ENCODE measurements at places on chromosomes 7 and 10.

GRCh38 chr10:82464191-82464818, 589.3 kb downstream of the NRG3 start:
- no peaks in the 10 kb centered on the region for H3K36me3 ChIP-seq
- H3K4me1 ChIP-seq: no peaks in the 10 kb centered on the region
- no peak overlapping the region for H3K27ac ChIP-seq
- H3K4me3 ChIP-seq: no peak overlapping the region
- H3K27me3 ChIP-seq: no peaks in the 10 kb centered on the region
- DNase-seq: no peak

- no peaks in the 10 kb centered on the region for H3K36me3 ChIP-seq
- DNase-seq: no peak
Observed at GRCh38 chr10:47332371-47332770, 10.1 kb downstream of the GDF2 start.

GRCh38 chr10:1273372-1274105, 217.4 kb downstream of the WDR37 start:
- H3K36me3 ChIP-seq: no peaks in the 10 kb centered on the region
- DNase-seq: no peak
- no peak overlapping the region for H3K4me3 ChIP-seq
- no peak overlapping the region for H3K27ac ChIP-seq
- no peaks in the 10 kb centered on the region for H3K4me1 ChIP-seq

DNA sequence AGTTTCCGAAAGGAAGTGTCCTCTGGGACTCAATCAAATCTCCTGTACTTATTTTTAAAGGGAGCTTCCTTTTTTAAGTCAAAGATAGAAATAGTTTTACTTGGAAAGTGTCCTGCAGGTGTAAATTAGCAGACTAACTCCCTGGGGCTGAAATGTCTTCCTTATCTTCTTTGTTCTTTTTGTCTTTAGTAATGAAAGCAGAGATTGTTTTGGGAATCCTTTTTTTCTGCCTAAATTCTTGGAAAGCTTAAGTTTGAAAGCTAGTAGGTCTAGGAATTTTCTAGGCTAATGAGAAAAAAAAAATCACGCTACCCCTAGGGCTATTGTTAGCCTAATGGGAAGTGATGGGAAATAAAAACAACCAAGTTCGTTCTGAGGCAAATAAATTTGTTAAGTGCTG, 139.1 kb upstream of the CSTF2T start:
- H3K27me3 ChIP-seq: no peaks in the 10 kb centered on the region
- no peaks in the 10 kb centered on the region for H3K4me1 ChIP-seq
- H3K36me3 ChIP-seq: no peaks in the 10 kb centered on the region
- H3K4me3 ChIP-seq: no peak overlapping the region

DNA sequence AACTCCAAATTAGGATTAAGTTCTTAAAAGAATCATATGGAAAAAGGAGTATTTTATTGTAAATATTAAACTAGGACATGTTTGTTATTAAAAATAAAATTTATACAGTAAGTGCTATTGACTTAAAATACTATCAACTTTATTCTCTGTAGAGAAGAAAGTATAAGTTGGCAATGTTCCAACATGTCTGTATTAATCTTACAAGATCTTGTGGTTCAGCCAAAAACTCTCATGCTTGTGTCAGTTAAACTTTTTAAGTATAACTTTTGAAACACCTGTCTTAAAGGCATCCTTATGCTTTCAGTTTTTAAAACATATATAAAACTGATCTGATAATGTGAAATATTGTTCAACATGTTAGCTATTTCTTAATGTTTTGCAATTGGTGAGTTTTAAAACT, 160.7 kb downstream of the ZEB1 start:
- H3K27me3 ChIP-seq: no peaks in the 10 kb centered on the region
- H3K4me1 ChIP-seq: no peaks in the 10 kb centered on the region
- no peak overlapping the region for H3K27ac ChIP-seq
- no peak overlapping the region for H3K4me3 ChIP-seq
- H3K36me3 ChIP-seq: no peaks in the 10 kb centered on the region

DNA sequence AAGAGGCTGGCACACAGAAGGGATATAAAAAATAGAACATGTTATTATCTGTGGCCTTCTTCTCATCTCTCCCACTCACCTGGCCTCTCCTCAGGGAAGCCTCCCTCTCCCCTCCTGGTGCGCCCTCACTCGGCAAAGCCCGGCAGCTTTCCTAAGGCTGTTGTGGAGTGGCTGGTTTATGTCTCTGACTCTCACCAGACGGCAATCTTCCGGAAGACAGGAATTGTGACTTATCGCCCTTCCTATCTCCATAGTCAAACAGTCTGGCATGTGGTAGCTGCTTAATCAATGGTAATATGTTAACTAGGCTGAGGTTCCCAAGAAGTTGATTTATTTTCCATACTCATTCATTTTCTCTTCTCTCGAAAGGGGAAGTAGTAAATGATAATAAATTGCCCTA, 78.7 kb downstream of the ATXN7L1 start:
- H3K27me3 ChIP-seq: no peaks in the 10 kb centered on the region
- H3K4me3 ChIP-seq: no peak overlapping the region
- no peak for DNase-seq
- H3K36me3 ChIP-seq: no peaks in the 10 kb centered on the region

DNA sequence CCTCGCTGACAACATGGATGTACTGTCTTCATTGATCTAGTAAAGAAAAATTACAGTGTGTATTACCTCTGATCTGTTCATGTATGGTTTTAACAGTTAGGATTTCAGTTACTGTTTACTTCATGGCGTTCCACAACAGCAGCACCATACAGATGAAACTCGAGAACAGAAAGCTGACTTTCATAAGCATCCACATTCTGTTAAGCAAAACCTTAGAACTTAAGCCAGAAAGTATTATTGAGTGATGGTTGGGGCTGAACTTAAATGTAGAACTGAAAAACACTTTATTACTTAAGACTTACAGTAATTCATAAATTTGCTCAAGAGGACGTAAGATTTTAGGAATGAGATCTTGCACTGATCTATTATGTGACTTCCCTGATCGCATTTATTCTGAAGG, 3.7 kb downstream of the MRPL32 start:
- H3K4me3 ChIP-seq: no peak overlapping the region
- H3K27ac ChIP-seq: no peak overlapping the region
- H3K27me3 ChIP-seq: no peaks in the 10 kb centered on the region
- no peaks in the 10 kb centered on the region for H3K36me3 ChIP-seq
- DNase-seq: no peak

GRCh38 chr7:132113536-132114371, 462.5 kb downstream of the PLXNA4 start:
- H3K36me3 ChIP-seq: no peaks in the 10 kb centered on the region
- no peak overlapping the region for H3K27ac ChIP-seq
- no peak overlapping the region for H3K4me3 ChIP-seq
- no peaks in the 10 kb centered on the region for H3K4me1 ChIP-seq
- DNase-seq: no peak

GRCh38 chr7:92785923-92786322, 50.5 kb downstream of the CDK6 start:
- DNase-seq: no peak
- peaks cover 5% of the 10 kb centered on the region for H3K36me3 ChIP-seq
- H3K4me1 ChIP-seq: no peaks in the 10 kb centered on the region

DNA sequence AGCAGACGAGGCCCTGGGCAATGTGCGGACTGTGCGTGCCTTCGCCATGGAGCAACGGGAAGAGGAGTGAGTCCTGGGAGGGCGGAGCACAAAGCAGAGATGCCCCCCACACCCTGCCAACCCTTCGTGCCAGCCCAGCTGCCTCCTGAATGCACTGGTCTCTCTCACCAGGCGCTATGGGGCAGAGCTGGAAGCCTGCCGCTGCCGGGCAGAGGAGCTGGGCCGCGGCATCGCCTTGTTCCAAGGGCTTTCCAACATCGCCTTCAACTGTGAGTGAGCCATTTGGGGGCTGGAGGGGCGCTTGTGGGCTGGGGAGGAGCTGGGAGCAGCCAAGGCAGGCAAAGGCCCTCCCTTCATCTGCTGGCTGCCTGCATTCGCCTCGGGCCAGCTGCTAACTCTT, 7.7 kb downstream of the ABCB8 start:
- H3K27ac ChIP-seq: no peak overlapping the region
- no peak for DNase-seq
- no peak overlapping the region for H3K4me3 ChIP-seq
- peaks cover 27% of the 10 kb centered on the region for H3K4me1 ChIP-seq

GRCh38 chr10:112958275-112958995, 8.4 kb downstream of the TCF7L2 start:
- no peak overlapping the region for H3K27ac ChIP-seq
- H3K4me3 ChIP-seq: no peak overlapping the region
- peaks cover 18% of the 10 kb centered on the region for H3K4me1 ChIP-seq

GRCh38 chr7:14351167-14351566, 361.7 kb upstream of the ETV1 start:
- no peaks in the 10 kb centered on the region for H3K4me1 ChIP-seq
- no peaks in the 10 kb centered on the region for H3K36me3 ChIP-seq
- H3K27me3 ChIP-seq: no peaks in the 10 kb centered on the region
- H3K4me3 ChIP-seq: no peak overlapping the region

DNA sequence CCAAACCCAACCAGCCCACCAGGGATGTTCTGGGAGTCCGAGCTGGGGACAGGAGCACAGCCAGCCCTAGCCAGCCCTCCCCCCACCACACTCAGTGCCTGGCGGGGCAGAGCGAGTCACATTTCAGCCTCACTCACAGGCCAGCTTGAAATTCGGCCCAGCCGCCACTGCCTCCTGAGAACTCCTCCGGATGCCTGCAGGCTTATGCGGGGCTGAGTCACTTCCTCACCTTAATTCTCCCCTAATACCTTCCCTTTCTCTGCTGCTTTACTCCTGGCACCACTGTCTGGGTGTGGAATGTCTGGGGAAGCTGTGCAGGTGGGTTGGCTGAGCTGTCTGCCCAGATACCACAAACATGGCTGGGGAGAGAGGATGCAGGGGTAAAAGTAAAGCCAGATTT, 22.6 kb upstream of the DLG5 start:
- no peak overlapping the region for H3K27ac ChIP-seq
- no peaks in the 10 kb centered on the region for H3K4me1 ChIP-seq
- H3K36me3 ChIP-seq: no peaks in the 10 kb centered on the region
- H3K27me3 ChIP-seq: no peaks in the 10 kb centered on the region
- H3K4me3 ChIP-seq: no peak overlapping the region

GRCh38 chr7:8931906-8932646, 498.7 kb downstream of the NXPH1 start:
- H3K36me3 ChIP-seq: no peaks in the 10 kb centered on the region
- H3K4me1 ChIP-seq: no peaks in the 10 kb centered on the region
- no peaks in the 10 kb centered on the region for H3K27me3 ChIP-seq
- H3K27ac ChIP-seq: no peak overlapping the region
- DNase-seq: no peak
- no peak overlapping the region for H3K4me3 ChIP-seq

DNA sequence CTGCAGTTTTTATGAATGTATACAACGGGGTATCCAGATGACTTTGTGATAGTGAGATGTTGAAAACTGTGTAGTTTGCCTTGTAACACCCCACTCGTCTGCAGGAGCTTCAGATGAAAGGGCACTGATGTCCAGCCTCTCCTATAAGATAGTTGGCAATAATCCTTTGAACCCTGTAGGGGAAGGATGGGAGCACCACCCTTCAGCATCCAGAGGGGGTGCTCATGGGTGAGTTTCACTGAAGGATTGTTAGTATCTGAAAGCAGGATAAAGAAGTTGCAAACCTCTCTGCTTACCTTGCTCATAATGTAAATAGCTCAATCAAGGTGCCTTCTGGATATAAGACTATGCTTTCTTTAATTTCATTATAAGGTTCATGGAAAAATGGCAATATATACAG, 201.5 kb downstream of the TMEM178B start:
- no peak overlapping the region for H3K27ac ChIP-seq
- no peaks in the 10 kb centered on the region for H3K27me3 ChIP-seq
- no peak overlapping the region for H3K4me3 ChIP-seq
- no peak for DNase-seq
- H3K36me3 ChIP-seq: no peaks in the 10 kb centered on the region

DNA sequence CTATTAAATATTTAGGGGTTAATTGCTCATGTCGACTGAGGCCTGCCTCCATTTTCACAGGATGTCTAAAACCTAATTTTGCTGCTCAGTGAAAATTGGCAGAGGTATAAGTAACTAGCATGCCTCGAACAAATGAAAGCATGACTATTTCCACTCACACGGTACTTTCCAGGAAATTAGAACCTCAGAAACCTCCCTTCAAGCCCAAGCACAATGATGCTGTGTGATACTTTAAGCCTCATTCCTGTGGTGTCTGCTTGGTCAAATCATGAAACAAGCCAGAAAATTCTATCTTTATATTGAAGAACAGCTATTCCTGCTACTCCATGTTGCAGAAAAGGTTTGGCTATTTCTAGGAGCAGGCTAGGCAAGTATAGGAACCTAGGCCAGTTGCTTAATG, 203.0 kb downstream of the SORCS3 start:
- no peak overlapping the region for H3K4me3 ChIP-seq
- DNase-seq: no peak
- H3K27me3 ChIP-seq: no peaks in the 10 kb centered on the region

DNA sequence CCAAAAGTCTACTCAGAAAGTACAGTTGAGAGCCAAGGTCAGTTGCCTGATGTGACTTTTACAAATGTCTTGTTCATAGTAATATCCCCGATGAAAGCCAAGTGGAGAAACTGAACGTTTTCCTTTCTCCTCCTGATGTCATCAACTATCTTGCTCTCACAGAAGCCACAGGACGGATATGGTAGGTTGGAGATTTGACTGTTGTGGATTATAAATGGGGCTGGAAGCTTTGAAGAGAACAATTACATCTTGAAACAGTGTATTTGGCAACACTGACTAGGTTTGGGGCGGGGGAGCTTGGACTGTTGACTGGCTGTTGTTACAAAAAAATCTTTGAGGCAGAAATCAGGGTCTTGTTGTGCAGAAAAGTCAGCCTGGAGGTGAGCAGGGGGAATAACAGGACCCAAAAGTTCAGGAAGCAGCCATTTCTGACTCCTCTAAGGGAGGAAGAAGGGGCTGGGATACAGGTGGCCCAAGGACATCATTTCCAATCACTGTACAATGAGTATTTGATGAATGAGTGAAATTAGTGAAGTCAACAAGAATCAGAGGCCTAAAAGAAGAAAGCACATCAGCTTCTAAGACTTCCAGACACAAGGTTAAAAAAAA, 24.3 kb downstream of the PLEKHS1 start:
- H3K4me3 ChIP-seq: no peak overlapping the region
- H3K27me3 ChIP-seq: no peaks in the 10 kb centered on the region
- no peaks in the 10 kb centered on the region for H3K36me3 ChIP-seq
- no peak overlapping the region for H3K27ac ChIP-seq
- DNase-seq: no peak

- H3K27me3 ChIP-seq: no peaks in the 10 kb centered on the region
- H3K4me3 ChIP-seq: no peak overlapping the region
- no peaks in the 10 kb centered on the region for H3K4me1 ChIP-seq
- no peaks in the 10 kb centered on the region for H3K36me3 ChIP-seq
- no peak for DNase-seq
Observed at GRCh38 chr7:139284252-139284896, 53.3 kb downstream of the UBN2 start.
